ENCODE measurements at places on chromosomes 5 and 9. TPM values are rescaled to one million over a fixed set of nuclear protein-coding genes. Genes with fewer than 3 reads are reported as not detected.

- H3K36me3 ChIP-seq, result no peaks in the 10 kb centered on the region
- no peak for DNase-seq
- H3K27me3 ChIP-seq, result no peaks in the 10 kb centered on the region
These were observed 69.2 kb downstream of the STK32A start for GRCh38 chr5:147303976-147304375.

- H3K4me1 ChIP-seq, result no peaks in the 10 kb centered on the region
- peaks cover 17% of the 10 kb centered on the region for H3K27me3 ChIP-seq
- DNase-seq, result no peak
- no peak overlapping the region for H3K27ac ChIP-seq
- H3K36me3 ChIP-seq, result no peaks in the 10 kb centered on the region
- no peak overlapping the region for H3K4me3 ChIP-seq
These were observed 22.1 kb upstream of the SPOCK1 start for GRCh38 chr5:137521246-137521645.

DNA sequence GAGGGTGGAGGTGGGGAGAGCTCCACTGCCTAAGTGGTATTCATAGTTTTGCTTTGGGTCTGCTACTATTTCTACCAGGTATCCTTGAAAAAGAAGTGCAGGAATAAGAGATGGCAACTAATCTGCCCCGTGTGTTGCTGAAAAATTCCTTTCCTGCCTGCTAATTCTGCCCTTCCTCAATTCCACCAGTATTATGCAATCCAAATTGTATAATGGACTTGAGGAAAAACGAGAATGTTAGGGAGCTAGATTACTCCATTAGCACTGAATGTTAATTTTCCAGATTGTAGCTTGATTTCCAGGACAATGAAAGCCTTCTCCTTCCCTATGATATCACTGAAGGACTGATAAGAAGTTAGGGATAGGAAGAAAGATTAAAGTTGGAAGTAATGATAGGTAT lies 16.9 kb downstream of the ADAM19 start:
- no peaks in the 10 kb centered on the region for H3K27me3 ChIP-seq
- no peak overlapping the region for H3K27ac ChIP-seq
- no peak overlapping the region for H3K4me3 ChIP-seq
- peaks cover 51% of the 10 kb centered on the region for H3K4me1 ChIP-seq

DNA sequence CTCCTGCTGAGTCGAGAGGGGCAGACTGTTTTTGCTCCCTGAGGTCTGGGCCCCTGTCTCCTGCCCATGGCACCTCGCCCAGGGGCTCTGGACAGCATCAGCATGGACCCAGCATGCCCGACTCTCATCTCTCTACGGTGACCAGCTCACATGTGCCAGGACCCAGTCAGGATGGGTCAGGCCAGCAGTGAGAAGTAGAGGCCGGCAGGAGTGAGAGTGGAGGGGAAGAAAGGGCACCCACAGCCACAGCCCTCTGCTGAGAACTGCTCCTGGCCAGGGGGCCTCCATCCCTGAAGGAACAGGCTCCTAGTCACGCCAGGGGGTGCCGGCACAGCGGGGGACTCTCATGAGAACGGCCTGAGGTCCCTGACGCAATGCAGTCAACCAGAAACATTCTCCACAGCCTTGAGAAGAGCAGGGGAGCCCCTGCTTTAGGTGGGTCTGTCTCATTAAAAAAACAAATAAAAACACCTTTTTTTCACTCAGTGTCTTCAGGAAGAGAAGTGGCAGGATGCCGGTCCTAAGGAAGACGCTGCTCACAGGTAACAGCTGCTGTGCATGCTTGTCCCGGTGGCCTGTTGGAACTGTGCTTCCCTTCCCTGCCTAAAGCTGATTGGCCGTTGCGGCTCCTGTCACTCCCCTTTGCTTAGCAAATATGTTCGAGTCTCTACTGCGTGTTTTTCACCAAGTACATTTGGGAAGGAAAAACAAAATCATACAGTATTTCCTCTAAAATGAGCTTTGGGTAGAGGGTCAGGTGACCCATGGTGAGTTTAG lies 85.7 kb upstream of the FBXW11 start:
- H3K27me3 ChIP-seq, result no peaks in the 10 kb centered on the region
- peaks cover 9% of the 10 kb centered on the region for H3K36me3 ChIP-seq
- H3K4me1 ChIP-seq, result no peaks in the 10 kb centered on the region
- no peak for DNase-seq
- H3K27ac ChIP-seq, result no peak overlapping the region

- H3K27ac ChIP-seq, result no peak overlapping the region
- H3K4me1 ChIP-seq, result no peaks in the 10 kb centered on the region
- H3K36me3 ChIP-seq, result no peaks in the 10 kb centered on the region
- peak; percentile 4 for DNase-seq
- H3K4me3 ChIP-seq, result no peak overlapping the region
These were observed 114.6 kb downstream of the FAM170A start for GRCh38 chr5:119743927-119744326.

- H3K4me1 ChIP-seq, result peaks cover 61% of the 10 kb centered on the region
- no peaks in the 10 kb centered on the region for H3K27me3 ChIP-seq
- DNase-seq, result no peak
- H3K27ac ChIP-seq, result peak overlapping the region; percentile 68
- no peaks in the 10 kb centered on the region for H3K36me3 ChIP-seq
- no peak overlapping the region for H3K4me3 ChIP-seq
These were observed 189.6 kb downstream of the NR3C1 start for GRCh38 chr5:143213851-143214363.

The HMGCS1 gene
- 529 TPM for total RNA-seq

The ADAMTS6 gene
- total RNA-seq, result 8.2 TPM

The PLAC8L1 gene
- total RNA-seq, result 1.8 TPM

The MEIKIN gene
- total RNA-seq, result not detected

The CDX1 gene
- total RNA-seq, result not detected

The MZB1 gene
- 0.25 TPM for total RNA-seq

The GGTA1 gene
- total RNA-seq, result not detected

The PCA3 gene
- not detected for total RNA-seq
